Germinal center (tissue), 1 donor: ENCODE measurements at places on chromosomes 5 and 9.

DNA sequence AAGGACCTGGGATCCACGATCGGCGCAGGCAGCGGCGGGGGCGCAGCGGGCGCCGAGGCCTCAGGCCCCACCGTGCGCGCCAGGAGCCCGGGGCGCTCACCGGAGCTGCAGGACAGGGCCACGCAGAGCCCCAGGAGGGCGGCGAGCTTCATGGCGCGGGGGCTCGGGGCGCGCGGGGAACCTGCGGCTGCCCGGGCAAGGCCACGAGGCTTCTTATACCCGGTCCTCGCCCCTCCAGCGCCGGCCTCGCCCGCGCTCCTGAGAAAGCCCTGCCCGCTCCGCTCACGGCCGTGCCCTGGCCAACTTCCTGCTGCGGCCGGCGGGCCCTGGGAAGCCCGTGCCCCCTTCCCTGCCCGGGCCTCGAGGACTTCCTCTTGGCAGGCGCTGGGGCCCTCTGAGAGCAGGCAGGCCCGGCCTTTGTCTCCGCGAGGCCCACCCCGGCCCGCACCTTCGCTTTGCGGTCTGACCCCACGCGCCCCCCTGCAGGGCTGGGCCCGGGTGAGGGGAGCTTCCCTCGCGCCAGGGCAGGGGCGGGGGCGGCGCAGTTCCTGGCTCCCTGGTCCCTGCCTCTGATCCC, at the start of gene SCGB3A1:
SCGB3A1 (minus strand) TSS at position 189 of the 577 bp plus-strand sequence; CDS start at position 152, 37 bp downstream.
- DNase-seq = no peak

GRCh38 chr9:37517923-37518322, 32.2 kb downstream of the POLR1E start:
- DNase-seq = no peak

DNA sequence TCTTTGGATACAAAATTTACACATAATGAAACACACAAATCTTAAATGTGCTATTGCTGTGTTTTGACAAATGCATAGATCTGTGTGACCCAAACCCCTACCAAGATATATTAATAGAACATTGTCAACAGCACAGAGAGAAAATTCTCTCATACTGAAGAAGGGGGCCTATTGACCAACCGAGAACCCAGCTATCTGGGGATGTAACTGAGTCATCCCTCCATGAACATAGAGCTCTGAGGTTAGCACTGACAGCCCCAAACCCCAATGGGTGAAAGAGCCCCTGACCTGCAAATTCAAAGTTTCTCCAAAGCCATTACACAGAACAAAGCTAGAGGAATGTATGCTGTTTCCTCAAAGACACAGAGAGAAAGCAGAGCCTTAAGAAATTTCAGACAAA, 180.8 kb downstream of the PAX5 start:
- DNase-seq = no peak

DNA sequence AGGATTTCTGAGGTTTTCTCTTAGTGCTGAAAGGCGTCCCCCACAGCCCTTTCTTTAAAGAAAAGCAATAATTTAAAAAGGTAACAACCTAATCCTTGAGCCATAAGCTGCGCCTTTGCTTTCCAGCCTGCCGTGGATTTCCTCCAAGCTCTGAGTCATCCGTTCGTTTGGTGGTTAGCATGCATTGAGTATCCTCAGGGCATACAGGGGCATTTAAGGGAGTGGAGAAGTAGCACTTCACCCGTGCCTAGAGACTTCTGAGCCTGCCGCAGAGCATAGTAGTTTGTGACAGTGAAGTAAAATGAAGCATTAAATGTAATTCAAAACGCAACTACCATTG, 892 bp upstream of the TNC start:
- DNase-seq = no peak

DNA sequence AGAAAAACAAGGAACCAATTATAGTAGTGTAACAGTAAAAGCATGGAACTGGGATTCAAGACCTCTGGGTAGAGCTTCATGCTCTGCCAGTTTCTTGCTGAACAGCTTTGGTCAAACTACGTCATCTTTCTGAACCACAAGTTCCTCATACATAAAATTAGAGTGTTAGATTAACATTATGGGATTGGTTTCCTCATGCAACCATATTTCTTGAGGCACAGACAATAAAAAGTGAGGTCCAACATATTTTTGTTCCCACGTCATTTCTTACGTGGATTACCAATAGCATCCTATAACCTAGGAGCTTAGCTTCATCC, 354.8 kb downstream of the TMEM232 start:
- DNase-seq = no peak

- no peak for DNase-seq
These were observed 54.7 kb upstream of the SMARCA2 start for GRCh38 chr9:1960342-1961042.

DNA sequence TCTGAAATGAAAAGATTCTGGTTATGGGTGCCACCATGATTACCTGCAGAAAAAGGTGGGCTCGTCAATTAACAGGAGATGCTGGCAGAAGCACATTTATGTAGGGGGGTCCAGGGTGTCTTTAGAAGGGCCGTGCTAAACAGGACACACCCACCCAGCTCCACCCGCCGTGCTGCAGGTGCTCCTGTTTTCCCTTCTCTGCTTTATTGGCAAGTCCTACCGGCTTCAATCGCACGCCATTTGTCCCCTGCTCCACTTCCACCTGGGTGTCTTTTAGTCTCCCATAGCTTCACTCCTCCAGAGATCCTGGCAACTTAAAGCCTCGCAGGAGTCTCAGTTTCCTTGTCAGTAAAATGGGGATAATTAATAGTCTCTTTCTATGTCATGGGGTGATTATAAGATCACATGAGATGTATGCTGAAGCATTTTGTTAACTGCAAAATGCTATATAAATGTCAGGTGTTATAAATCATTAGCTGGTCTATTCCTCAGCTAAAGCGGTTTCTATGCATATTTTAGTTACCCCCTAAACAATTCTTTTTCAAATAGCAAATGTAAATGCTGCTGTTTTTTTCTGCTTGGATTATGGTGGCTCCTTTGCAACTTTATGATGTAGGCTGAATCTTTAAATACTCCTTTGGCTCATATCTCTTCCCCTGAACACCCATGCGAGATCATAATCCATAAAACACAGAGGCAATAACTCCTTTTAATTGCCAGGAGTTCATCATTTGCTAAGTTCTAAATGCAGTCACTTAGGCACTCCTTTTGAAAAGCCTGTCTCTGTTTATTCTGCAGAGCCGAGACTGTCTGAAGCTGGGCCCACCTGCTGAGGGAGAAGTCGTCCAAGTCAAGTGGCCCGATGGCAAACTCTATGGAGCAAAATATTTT, 406.9 kb downstream of the KDM4C start:
- no peak for DNase-seq

DNA sequence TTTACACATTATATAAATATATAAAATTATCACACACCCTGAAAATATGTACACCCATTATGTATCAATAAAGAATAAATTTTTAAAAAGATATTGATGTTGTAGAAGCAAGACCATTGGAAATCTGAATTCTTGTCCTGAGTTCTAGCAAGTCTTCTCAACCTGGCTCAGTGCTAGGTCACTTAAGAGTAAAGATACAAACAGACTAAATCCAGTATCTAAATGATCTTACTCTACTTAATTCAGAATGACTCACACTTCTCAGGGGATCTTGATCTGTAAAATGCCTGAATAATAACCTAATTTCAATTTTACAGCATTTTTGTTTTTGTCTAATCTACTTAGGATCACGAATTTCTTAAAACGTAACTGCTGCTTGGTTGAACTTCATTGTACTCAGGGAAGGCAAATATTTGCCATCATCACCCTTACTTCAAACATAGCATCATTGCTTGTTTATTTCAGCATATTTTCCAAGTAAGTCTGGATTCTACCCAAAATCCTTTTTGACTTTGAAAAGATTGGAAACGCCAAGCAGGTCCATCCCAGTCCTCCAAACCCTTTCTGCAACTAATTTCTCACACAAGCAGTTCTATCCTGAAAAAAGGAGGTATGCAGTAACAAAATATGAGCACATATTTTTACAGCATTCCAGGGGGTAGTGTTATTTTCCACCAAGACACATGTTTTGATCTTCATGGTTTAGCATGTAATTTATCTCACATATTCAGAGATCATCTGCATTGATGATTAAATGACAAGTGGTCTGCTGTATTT, 582.6 kb downstream of the PSAT1 start:
- DNase-seq = no peak

DNA sequence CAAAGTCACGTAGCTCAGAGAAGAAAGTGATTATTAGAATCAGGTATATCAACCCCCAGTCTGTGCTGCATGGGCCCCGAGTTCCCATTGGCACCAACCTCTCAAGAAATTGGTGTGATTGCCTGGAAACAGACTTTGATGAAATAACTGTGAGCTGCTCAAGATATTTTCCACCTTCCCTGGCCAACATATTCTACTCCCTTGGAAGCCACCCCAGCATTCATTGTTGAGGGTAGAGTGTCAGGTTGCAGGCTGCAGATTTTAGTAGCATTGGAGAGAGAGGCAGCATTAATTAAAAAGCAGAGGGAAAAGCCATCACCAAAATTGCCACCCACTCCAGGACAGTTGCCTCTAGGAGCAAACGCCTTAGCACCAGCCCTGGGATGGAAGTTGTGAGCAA, 154.2 kb upstream of the TNPO1 start:
- no peak for DNase-seq

- DNase-seq = no peak
These were observed 146.0 kb downstream of the NTRK2 start for GRCh38 chr9:84815554-84815953.

GRCh38 chr5:89994266-89994665, 415.3 kb downstream of the CETN3 start:
- DNase-seq = no peak

GRCh38 chr5:139167952-139168720, 30.0 kb downstream of the SIL1 start:
- no peak for DNase-seq

DNA sequence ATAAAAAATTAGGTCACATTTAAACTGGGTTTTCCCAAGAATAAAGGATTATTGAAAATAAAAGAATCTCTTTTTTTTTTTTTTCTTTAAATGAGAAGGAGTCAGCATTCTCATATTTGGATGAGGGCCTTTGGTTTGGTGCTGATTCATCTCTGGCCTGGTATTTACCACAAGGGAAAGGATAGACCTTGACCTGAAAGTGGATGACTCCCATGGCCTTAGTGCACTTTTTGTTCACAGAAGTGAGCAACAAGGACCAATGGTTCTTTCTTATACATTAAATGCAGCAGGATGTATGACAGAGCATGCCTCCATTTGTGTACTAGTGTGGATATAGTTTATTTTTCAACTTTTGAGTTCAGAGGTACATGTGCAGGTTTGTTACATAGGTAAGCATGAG, 6.9 kb downstream of the YTHDC2 start:
- DNase-seq = no peak

DNA sequence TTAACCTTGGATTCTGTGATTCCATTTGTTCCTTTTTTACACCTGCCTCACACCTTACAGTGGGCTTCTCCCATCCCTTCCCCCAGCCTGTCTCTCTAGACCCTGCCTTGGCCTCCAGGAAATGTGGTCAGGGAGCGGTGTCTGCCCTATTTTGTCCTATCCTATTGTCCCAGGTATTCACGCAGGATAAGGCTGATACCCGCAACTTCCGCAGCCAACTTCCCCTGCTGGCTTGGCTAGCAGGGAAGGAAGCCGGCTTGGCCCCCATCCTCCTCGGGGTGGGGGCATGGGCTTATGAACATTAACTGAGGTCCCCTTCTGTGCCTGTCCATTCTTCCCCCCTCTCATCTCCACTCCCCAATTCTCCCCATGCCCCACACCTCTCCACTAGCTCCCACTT, 3.5 kb downstream of the CSF1R start:
- DNase-seq = no peak

DNA sequence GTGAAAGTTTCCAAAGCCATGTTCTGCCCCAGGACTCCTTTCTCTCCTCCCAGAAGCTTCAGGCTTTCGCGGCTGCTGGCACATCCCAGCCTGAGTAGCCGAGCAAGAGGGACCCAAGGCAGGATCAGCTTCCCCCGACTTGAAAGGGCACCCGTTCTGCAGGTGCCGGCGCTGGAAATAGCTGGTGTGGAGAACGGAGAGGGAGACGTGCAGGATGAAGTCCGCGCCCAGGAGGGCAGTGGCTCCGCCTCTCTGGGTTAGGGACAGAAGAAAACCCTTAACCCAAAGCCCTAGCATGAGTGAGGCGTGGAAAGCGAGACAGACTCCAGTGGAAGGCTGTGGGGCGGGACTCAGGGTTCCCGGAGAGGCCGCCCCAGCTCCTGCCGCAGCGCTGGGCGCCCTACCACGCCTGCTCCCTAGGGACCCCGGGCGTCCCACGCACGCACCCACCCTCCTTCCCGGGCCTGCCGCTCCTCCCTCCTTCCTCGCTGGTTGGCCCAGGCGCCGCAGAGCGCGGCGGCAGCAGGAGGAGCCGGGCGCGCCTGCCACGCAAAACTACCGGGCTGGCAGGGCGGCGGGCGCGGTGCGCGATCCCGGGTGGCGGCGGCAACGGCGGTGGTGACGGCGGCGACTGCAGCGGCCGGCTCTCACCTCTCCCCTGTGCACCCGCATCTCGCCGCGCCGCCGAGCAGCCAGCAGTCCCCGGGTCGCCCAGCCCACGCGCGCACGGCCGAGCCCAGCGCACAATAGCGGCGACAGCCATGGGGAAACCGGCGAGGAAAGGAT, at the start of gene SLC1A1:
SLC1A1 (plus strand) TSS at position 550 of the 786 bp plus-strand sequence; CDS start at position 762, 212 bp downstream.
- peak; percentile 78 for DNase-seq

DNA sequence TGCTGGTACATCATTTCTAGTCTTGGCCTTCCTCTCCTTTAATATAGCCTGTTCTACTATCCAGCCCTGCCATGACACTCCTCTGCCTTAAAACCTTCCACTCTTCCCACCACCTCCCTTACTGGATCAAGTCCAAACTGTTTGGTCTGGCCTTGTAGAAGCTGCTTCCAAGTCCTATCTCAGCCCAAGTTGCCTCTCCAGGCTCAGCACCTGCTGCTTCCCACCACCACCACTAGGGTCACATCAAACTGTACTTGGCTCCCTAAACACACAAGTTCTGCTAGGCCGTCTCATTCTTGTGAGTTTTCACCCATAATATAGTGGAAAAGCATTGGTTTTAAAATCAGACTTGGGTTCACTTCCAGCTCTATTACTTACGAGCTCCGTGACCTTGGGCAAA, 1.4 kb downstream of the NDUFA8 start:
- peak; percentile 53 for DNase-seq

DNA sequence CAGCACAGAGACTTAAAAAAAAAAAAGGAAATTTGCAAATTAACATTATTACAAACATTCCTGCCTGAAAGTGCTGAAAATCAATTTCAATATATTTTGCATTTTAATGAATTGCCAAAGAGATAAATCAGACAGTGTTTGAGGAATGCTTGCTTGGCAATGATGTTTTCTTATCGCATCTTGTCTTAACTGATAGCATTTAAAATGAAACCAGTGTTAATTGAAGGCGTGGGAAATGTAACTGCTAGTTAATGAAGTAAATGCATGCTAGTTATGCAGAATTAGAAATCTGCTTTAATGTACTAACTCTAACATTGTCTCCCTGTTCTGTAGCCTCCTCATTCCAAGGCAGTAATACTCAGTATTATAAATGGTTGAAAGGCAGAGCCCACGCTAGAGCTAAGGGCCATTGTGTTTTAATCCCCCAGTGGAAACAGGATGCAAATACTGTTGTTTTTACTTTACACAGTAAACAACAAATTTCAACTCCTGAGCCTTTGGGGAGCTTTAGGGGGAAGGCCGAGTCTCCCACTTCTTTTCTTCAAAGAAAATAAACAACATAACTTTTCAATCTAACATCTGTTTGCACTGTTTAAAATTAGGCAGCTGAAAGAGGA, 586.9 kb downstream of the TLE4 start:
- no peak for DNase-seq

- DNase-seq = no peak
These were observed 115.7 kb upstream of the EPB41L4A start for GRCh38 chr5:112534611-112535255.

GRCh38 chr5:151252762-151253604, at the start of gene GM2A:
Gene GM2A (plus strand): TSS chr5:151253185. CDS start chr5:151253217, 32 bp downstream.
- DNase-seq = peak; percentile 97
